ENCODE measurements at places on chromosomes 7 and 10.
A peak's percentile ranks its signal among the peaks of the same experiment; 100 is the strongest.

- DNase-seq: no peak
Observed at GRCh38 chr10:12509794-12510100, 160.4 kb downstream of the CAMK1D start.

DNA sequence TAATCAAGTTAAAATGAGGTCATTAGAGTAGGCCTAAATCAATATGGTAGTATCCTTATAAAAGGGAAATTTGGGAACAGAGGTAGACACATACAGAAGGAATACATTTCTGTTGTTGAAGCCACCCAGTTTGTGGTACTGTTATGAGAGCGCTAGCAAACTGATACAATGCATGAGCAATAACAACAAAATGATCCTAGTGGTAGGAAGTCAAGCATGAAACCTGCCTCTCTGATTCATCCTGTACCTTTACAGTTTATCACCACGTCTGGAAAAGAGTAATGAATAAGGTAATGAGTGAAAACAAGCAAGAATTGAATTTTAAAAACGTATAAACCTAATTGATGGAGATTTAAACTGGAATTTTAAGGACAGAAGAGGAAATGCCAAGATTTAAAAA is 217.2 kb downstream of the PCLO start:
- no peak for DNase-seq

DNA sequence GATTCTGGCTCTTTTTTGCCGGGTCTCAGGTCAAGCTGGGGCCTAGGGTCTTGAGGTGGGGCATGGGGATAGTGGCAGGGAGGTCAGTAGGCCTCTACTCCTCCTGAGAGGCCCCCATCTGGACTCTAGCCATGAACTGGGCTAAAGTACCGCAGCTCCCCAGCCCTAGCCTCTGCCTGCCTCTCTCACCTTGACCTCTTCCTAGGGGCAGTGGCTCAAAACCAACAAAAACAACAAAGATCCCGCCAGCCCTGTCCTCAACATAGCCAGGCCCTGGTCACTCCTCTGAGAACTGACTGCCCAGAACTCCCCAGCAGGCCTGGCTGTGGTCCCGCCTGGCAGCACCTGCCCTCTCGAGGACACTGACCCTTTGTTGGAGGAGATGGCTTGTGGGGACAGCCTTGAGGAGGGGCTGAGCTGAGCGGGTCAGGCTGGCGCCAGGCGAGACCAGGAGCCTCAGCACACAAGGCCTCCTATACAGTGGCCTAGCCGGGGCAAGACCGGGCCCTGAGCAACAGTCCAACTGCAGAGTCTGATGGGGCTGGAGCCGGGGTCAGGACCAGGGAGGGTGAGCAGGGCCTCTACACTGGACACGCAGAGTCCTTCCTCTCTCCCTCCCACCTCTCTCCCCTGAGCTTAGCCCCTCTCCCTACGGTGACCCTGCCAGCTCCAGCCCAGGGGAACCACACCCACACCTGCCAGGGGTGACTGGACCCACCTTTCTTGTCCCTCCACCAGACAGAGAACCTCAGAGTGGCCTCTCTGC is 11.6 kb upstream of the PPIF start:
- no peak for DNase-seq

- DNase-seq: peak; percentile 49
Observed at GRCh38 chr7:5284304-5285281, 1.9 kb downstream of the SLC29A4 start.

DNA sequence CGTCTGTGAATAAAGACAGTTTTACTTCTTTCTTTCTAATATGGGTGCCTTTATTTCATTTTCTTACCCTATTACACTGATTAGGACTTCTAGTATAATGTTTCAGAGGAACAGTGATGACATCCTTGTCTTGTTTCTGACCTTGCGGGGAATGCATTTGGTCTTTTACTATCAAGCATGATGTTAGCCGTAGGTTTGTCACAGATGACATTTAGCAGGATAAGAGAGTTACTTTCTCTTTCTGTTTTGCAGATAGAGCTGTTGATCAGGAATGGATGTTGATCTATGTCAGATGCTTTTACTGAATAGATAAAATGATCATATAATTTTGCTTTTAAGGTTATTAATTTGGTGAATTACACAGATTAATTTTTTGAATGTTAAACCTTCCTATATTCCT is 6.6 kb upstream of the IGFBP3 start:
- DNase-seq: no peak

GRCh38 chr10:119379466-119380071 is 162.9 kb downstream of the RGS10 start:
- DNase-seq: no peak

DNA sequence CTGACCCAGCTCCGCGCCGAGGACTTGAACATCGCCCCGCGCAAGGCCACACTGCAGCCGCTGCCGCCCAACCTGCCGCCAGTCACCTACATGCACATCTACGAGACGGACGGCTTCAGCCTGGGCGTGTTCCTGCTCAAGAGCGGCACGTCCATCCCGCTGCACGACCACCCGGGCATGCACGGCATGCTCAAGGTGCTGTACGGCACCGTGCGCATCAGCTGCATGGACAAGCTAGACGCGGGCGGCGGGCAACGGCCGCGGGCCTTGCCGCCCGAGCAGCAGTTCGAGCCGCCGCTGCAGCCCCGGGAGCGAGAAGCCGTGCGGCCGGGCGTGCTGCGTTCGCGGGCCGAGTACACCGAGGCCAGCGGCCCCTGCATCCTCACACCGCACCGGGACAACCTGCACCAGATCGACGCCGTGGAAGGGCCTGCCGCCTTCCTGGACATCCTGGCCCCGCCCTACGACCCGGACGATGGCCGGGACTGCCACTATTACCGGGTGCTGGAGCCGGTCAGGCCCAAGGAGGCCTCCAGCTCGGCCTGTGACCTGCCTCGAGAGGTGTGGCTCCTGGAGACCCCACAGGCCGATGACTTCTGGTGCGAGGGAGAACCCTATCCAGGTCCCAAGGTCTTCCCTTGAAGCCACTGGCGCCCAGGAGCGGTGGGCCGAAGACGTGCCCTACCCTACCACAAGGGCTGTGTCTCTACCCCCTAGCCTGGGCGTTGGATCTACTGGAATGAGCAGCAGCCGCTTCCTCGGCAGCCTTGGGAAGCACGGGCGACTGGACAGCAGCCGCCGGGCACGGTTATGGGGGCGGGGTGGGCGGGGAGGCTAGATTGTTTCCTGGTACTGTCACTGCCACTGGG is 945 bp downstream of the ADO start:
- peak; percentile 64 for DNase-seq

DNA sequence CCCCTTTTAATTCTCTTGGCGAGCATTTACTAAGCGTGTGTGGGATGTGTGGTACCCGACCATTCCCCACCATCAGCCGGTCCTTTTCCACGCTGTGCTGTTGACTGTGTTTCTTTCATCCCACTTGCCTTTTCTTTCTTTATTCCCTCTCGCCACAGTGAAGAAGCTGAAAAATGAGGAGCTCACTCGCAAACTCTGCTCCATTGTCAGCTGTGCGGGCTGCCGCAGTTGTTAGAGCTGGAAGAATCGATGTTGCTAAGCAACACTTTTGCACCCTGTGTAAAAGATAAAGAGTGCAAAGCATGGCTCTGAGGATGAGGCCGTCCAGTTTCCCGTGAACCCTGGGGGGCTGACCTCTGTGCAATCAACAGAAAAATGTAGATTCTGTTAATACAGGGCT is 203.1 kb upstream of the NEBL start:
- DNase-seq: no peak

DNA sequence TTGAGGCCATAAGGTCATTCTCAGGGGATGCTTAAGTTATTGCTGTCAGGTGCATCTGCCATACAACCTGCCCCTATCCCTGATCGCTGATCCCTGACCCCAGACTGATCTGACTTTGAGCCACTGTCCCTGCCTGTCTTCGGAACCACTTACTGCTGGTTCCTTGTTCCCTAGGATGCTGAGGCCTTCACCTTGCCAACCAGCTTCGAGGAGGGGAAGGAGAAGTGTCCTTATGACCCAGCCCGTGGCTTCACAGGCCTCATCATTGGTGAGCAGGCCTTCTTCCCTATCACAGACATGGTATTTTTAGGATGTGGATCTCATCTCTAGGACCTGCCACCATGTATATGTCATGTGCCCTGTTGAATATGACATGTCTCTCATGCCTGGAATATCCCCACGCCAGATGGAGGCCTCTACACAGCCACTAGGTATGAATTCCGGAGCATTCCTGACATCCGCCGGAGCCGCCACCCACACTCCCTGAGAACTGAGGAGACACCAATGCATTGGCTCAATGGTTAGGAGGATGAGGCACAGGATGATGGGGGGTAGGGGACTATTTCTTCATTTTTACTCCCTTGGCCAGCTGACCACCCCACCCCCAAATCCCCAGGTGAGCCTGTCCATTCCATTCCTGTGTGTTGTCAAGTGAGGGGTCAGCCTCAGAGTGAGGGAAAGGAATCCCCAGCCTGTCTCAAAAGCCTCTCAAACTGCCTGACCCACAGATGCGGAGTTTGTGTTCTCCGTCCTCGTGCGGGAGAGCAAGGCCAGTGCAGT is 9.0 kb downstream of the MRPL43 start:
- no peak for DNase-seq

GRCh38 chr7:47669901-47670384 is 88.0 kb upstream of the TNS3 start:
- DNase-seq: peak; percentile 68

- no peak for DNase-seq
Observed at GRCh38 chr7:47516985-47517600, 64.8 kb downstream of the TNS3 start.

DNA sequence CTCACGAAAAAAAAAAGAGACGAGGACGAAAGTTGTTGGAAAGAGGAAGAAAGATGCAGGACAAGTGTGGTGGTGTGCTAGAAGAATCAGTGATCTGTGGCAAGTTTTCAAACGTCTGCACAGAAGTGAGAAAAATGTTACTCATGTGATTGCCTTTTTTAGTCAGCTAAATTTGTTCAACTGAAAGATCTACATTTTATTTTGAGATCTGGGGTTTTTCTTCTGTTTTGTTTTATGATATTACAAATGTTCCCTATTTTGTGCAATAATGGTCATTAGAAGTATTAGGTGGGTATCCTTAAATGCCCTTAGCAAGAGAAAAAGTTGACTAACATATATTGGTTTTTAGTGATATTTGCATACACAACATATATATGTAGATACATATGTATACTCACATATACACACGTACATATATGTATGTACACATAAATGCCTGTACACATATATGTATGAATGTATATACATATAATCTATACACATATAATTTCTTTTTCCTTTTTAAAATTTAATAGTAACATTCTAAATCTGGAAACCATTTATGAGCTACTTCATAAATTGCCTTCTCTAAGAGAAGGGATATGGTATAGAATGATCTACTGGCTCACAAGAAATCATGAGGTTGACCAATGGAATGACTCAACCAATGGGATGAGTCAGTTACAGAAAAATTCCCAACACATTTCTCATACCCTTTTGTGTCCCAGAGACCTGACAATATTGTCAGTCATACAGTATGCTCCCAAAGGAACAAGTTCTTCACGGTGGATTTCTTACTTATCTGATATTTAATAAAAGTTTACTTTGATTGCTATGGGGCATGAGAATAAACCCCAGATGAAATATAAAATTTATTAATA is 38.4 kb downstream of the SLC39A12 start:
- no peak for DNase-seq

- peak; percentile 84 for DNase-seq
Observed at GRCh38 chr7:151087245-151088018, 1.2 kb downstream of the AGAP3 start.

DNA sequence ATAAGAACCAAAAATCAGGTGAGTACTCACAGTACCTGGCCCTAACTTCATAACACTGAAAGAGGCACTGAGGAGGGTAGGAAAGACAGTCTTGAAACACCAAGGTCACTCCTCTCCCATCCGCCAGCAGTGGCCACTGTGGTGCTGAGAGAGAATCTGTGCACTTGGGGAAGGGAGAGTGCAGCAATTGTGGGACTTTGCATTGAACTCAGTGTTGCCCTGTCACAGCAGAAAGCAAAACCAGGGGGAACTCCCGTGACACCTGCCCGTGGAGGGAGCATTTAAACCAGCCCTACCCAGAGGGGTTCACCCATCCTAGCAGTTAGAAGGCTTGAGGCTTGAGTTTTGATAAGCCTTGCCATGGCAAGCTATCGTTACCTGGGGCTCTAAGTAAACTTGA is 35.2 kb upstream of the MAP3K8 start:
- no peak for DNase-seq

DNA sequence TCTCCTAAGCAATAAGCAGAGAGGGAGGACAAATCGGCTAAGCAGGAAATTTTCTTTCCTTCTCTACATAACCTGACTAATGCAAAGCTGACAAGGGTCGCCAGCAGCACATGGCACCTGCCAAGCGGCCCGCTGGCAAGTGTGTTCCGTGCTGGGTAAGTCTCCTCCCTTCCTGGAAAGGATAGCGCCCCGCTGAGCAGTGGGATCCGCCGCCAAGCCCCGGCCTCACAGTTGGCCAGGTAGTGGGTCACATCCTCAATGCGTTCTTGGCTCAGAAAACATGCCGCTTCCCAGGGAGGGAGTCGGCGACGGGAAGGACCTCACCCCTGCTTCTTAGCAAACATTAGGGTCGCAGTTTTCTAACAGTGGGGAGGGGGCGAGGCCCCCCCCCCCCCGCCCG is 488.9 kb upstream of the NUPR2 start:
- DNase-seq: no peak

- no peak for DNase-seq
Observed at GRCh38 chr10:108250936-108251620, 1086.6 kb upstream of the SORCS1 start.

DNA sequence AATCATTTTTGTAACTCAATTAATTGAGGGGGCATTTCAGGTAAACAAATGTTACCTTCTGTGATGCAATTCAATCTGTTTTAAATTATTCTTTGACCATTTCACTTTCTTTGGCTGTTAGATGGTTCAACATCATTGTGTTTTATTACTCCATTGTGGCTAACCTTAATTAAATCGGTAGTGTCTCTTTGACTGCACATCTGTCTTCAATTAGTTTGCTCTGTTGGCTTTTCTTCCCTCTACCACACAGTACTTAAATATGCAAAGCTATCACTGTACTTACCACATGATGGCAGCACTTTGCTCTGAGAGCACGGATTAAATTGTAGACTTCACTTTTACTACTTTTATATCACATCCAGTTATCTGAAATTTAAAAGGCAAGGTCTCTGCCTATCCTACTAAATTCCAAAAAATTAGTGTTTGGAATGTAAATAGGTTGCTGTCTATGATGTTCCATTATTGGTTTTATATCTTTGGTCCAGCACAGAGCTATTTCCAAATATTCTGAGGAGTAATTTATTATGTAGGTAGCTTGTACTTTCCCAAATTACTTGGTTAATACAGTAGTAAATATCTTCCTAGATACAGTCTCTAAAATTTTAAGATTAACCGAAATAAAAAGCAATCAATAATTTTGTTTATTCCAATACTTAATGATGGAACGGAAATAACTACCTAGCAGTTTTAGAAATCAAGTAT is 352.0 kb downstream of the PCLO start:
- DNase-seq: peak; percentile 17

- DNase-seq: no peak
Observed at GRCh38 chr7:129553899-129554461, 51.6 kb downstream of the SMKR1 start.

- peak; percentile 5 for DNase-seq
Observed at GRCh38 chr7:2354939-2355704, 495 bp downstream of the EIF3B start.

GRCh38 chr7:31105256-31105950 is 53.3 kb downstream of the ADCYAP1R1 start:
- DNase-seq: no peak

Measured in suppressor macrophage (primary cell).